Left ventricle myocardium inferior (tissue), 1 donor: ENCODE measurements at places on chromosomes 6 and 20. TPM values are rescaled to one million over a fixed set of nuclear protein-coding genes. Genes with fewer than 3 reads are reported as not detected.

DNA sequence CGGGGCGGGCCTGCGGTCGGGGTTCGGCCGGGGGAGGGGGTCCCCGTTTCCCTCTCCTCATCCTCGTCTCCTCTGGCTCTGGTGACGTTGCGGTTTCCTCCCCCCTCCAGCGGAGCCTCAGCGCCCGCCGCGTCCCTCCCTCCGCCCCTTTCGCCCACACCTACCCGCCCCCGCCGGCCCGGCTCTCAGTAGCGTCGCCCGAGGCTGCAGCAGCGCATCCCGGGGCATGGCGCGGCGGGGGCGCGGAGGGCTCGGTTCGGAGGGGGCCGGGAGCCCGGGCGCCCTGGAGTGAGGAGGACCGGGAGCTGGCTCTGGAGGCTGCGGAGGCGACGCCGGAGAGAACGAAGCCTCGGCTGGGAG lies at the start of gene DSE:
DSE (plus strand) TSS at position 188 of the 360 bp plus-strand sequence. CDS start 28,304 bp downstream, outside the sequence.
- DNase-seq = peak; percentile 89
- peak within 1 kb of the TSS; percentile 94 for H3K4me3 ChIP-seq
- H3K4me1 ChIP-seq = peaks cover 40% of the 10 kb centered on the region
- H3K27me3 ChIP-seq = no peaks in the 10 kb centered on the region
- no peaks in the 10 kb centered on the region for H3K36me3 ChIP-seq
- H3K27ac ChIP-seq = peak within 1 kb of the TSS; percentile 91

POFUT1 gene
- total RNA-seq = 28.9 TPM

DNA sequence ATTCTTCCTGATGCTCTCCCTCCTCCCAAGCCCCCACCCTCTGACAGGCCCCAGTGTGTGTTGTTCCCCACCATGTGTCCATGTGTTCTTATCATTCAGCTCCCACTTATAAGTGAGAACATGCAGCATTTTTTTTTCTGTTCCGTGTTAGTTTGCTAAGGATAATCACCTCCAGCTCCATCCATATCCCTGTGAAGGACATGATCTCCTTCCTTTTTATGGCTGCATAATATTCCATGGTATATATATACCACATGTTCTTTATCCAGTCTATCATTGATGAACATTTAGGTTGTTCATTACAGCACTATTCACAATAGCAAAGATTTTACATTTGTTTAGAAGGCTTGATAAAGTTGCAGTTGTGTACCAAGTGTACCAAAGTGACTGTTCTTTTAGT lies 57.9 kb downstream of the KCNS1 start:
- peaks cover 20% of the 10 kb centered on the region for H3K4me1 ChIP-seq
- H3K36me3 ChIP-seq = peaks cover 6% of the 10 kb centered on the region
- H3K4me3 ChIP-seq = no peak overlapping the region

- H3K27ac ChIP-seq = no peak overlapping the region
- peaks cover 3% of the 10 kb centered on the region for H3K4me1 ChIP-seq
- no peaks in the 10 kb centered on the region for H3K27me3 ChIP-seq
- H3K36me3 ChIP-seq = no peaks in the 10 kb centered on the region
- no peak overlapping the region for H3K4me3 ChIP-seq
Measured at GRCh38 chr6:134363323-134364039, 45.6 kb upstream of the SGK1 start.

SLC16A10 gene
- 4.5 TPM for total RNA-seq

- DNase-seq = no peak
- H3K4me1 ChIP-seq = peaks cover 24% of the 10 kb centered on the region
- no peak overlapping the region for H3K27ac ChIP-seq
- no peaks in the 10 kb centered on the region for H3K27me3 ChIP-seq
- H3K36me3 ChIP-seq = no peaks in the 10 kb centered on the region
Measured at GRCh38 chr6:168016721-168017525, 19.5 kb downstream of the KIF25 start.

TSHZ2 gene
- total RNA-seq = 3.1 TPM
